AG10803 (cell line): ENCODE measurements at places on chromosomes 5 and 9.

GRCh38 chr9:20552874-20553557 is 69.3 kb downstream of the MLLT3 start:
- DNase-seq = peak; percentile 39

- DNase-seq = no peak
Measured at GRCh38 chr9:8823131-8823895, 1023.7 kb upstream of the DMAC1 start.

GRCh38 chr5:55623789-55624188 is 88.3 kb downstream of the SLC38A9 start:
- DNase-seq = no peak

GRCh38 chr9:69898714-69899209 is 78.1 kb downstream of the CFAP95 start:
- DNase-seq = peak; percentile 72

GRCh38 chr9:128286440-128286839 is 10.4 kb downstream of the SWI5 start:
- DNase-seq = peak; percentile 36

DNA sequence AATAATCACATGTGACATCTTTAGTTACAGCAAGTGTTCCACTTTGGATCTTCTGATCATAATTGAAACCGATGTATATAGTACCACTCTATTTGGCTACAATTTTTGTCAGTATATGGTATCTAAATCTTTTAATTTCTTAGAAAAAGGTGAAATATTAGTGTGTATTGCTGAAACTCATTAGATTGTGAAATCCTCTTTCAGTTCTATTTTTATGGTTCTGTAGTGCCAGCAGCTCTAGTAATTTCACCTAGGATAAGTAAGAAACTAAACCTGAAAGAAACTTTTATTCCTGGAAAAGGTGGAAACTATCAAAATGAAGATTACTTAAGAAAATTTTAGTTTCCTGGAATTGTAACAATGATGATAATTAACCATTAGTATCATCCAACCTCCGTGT is 370.9 kb downstream of the NNT start:
- no peak for DNase-seq

DNA sequence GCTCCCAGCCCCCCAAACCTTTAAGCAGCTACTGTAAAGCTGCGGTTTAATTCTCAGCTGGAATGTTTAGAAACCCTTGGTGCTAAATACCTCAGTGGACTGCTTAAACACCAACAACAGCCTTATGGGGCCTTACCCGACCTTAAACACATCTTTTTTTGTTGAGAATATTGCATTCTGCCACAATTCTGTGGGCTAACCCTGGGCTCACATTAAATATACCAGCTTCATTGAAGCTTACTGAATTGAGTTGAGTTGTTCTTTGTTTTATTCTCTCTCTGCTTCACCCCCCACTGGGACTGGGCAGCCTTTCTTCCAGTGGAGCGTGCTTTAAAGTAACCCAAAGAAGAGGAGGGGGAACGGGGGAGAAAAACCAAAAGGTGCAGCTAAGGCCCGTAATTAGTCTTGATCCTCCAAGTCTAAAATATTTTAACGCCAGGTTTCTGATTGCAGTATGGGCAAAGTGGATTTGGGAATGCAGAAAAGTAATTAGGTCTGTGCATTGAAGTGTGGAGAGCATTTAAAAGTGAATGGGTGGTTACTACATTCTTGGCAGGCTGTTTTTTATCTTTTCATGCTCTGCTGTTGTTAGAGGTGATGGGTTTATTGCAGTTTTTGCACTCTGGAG is 281.2 kb downstream of the NR2F1-AS1 start:
- DNase-seq = no peak

- DNase-seq = no peak
Measured at GRCh38 chr5:139382807-139383206, 290 bp downstream of the SLC23A1 start.

- no peak for DNase-seq
Measured at GRCh38 chr5:13558408-13558807, 386.1 kb downstream of the DNAH5 start.

DNA sequence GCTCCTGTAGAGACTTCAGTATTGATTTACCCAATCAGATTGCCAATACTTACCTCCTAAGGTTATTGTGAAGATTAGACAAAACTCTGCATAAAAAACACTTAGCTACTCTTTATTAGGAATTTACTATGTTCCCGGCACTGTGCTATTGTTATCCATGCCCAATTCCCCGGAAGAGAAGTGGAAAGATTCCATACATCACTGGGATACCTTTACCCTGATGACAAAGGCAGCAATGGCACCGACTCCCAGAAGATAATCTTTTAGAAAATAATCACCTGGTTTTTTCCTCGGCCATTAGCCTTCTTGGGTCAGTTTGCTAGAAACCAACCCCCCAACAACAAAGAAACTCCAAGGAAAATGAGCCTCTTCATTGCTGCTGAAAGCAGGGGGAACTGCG is 226.0 kb downstream of the SNX18 start:
- DNase-seq = no peak
